ENCODE measurements at places on chromosomes 5 and 9. TPM values are rescaled to one million over a fixed set of nuclear protein-coding genes. Genes with fewer than 3 reads are reported as not detected.

Gene RIC1
- 22.5 TPM for total RNA-seq

Gene CAPSL
- total RNA-seq = not detected

Gene PDZD2
- 58.5 TPM for total RNA-seq

Gene AGXT2
- not detected for total RNA-seq

Gene GLRA1
- not detected for total RNA-seq

Gene RASEF
- 0.06 TPM for total RNA-seq

Gene SQSTM1
- total RNA-seq = 600 TPM

Gene PCDHA4
- 0.32 TPM for total RNA-seq

Gene EIF4E1B
- not detected for total RNA-seq

Gene LAMC3
- 4.8 TPM for total RNA-seq

Gene CCNO
- not detected for total RNA-seq

Gene SH3PXD2B
- 56.6 TPM for total RNA-seq

Gene SHISAL2B
- total RNA-seq = not detected

Gene LCN12
- total RNA-seq = not detected

Gene ADGRD2
- total RNA-seq = not detected

Gene IL17B
- not detected for total RNA-seq

Gene GNPDA1
- total RNA-seq = 36.2 TPM

Gene PKD2L2
- not detected for total RNA-seq

Gene ADAMTS6
- 1.3 TPM for total RNA-seq

Gene GBA2
- 54.5 TPM for total RNA-seq

Gene CDO1
- total RNA-seq = 60.8 TPM

Gene PTGES
- 14.1 TPM for total RNA-seq

Gene PPWD1
- 25.0 TPM for total RNA-seq

Gene AFAP1L1
- 49.3 TPM for total RNA-seq

Gene OSTF1
- total RNA-seq = 69.7 TPM

Gene TNFSF15
- 0.29 TPM for total RNA-seq

Gene WHRN
- 5.5 TPM for total RNA-seq

Gene SMIM32
- not detected for total RNA-seq

Gene STPG3
- not detected for total RNA-seq

Gene SARDH
- 0.87 TPM for total RNA-seq

Gene PRUNE2
- 13.9 TPM for total RNA-seq

Gene PCDHB12
- 3.3 TPM for total RNA-seq

Measured in mesenteric fat pad (tissue), 1 donor.